ENCODE measurements at places on chromosomes 13 and 19.

DNA sequence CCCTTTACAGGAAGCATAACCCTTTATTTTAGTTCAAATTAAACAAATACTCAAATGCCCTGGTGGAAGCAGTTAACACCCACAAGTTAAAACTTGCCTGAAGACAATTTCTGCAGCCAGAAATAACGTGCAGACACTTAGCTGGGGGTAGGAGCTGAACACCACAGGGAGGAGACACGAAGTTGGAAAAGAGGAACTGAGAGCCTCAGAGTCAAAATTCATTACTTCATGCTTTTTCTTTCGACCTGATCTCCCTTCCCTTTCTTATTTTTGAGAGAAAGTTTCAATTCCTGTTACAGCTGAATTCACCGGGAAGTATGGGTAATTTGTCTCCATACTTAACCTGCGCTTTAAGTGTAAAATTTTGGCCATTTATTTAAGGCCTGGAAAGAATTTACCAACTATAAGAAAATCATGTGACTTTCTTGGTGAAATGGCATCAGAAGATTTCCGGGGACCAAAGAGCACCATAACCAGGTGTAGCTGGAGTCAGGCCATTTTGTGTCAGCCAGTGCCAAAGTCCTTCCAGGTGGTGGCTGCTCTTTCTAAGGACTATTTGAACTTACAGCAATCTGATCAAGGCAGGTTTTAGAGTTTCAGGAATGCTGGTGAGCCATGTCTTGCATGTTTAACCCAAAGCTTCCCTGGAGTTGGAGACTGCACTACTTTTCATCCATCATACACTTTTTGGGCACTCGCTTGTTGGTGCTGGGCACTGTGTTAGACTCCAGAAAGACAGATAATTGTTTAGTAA is 46.5 kb upstream of the RCBTB2 start:
- no peaks in the 10 kb centered on the region for H3K27me3 ChIP-seq
- DNase-seq = no peak
- no peaks in the 10 kb centered on the region for H3K36me3 ChIP-seq
- H3K27ac ChIP-seq = no peak overlapping the region

DNA sequence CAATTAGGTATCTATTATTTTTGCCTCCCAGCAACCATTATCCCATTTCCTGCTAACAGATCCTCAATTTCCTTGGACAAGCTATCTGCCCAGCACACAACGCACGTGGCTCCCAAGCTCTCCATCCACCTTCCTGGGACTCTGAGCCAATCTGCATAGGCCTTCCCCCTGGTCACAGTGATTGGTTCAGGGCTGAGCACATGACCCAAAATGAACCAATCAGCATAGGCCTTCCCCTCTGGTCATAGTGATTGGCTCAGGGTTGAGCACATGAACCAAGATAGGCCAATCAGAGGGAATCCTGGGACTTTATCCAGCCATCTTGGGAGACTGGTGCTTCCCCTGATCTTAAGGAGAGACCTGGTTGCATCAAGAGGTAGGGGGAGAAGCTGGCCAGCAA is 5.8 kb downstream of the CPAMD8 start:
- peak; percentile 15 for DNase-seq
- no peaks in the 10 kb centered on the region for H3K36me3 ChIP-seq
- H3K4me1 ChIP-seq = peaks cover 34% of the 10 kb centered on the region
- H3K27me3 ChIP-seq = no peaks in the 10 kb centered on the region

DNA sequence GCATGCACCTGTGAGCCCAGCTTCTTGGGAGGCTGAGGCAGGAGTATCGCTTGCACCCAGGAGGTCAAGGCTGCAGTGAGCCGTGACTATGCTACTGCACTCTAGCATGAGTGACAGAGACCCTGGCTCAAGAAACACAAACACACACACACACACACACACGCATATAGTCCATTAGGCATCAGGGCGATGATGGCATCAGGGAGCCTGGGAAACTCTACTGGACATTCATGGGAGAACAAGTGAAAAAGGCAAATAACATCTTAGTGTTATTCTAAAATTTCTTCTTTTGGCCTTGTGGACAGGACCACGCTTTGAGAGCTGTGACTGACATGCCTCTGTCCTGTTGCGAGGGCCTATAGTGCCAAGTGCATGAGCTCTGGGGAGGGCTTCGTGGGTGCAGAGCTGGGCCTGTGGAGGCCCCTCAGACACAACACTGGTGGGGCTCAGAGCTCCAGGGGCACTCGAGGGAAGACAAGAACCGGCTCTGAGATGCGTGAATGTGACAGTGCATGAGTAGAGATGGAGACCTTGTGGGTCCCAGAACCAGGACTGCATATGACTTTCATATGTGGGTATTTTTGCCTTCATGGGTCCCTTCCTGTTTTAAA is 8.0 kb upstream of the USF2 start:
- no peak for DNase-seq
- 0 out of 2 replicates have a peak, but pooled peaks cover 2% of the 10 kb centered on the region for H3K4me1 ChIP-seq
- H3K36me3 ChIP-seq = peaks cover 26% of the 10 kb centered on the region
- H3K27ac ChIP-seq = no peak overlapping the region

GRCh38 chr13:61276401-61276800 is 139.2 kb downstream of the PCDH20 start:
- no peak for DNase-seq
- H3K27me3 ChIP-seq = no peaks in the 10 kb centered on the region
- no peak overlapping the region for H3K27ac ChIP-seq
- H3K4me3 ChIP-seq = no peak overlapping the region
- no peaks in the 10 kb centered on the region for H3K36me3 ChIP-seq
- no peaks in the 10 kb centered on the region for H3K4me1 ChIP-seq

DNA sequence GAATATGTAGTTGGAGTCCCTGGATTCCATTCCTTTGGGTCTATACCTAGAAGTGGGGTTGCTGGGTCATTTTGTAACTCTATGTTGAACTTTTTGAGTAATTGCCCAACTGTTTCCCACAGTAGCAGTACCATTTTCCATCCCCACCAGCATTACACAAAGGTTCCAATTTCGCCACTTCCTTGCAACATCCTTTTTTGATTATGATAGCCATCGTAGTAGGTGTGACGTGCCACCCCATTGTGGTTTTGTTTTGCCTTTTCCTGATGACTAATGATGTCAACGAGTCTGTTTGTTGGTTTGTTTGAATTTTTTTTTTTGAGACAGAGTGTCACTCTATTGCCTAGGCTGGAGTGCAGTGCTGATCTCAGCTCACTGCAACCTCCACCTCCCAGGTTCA is 3.3 kb upstream of the PEX11G start:
- no peak for DNase-seq
- no peak overlapping the region for H3K27ac ChIP-seq
- no peaks in the 10 kb centered on the region for H3K27me3 ChIP-seq
- peaks cover 30% of the 10 kb centered on the region for H3K4me1 ChIP-seq
